ENCODE measurements at places on chromosomes 7 and 10. TPM values are rescaled to one million over a fixed set of nuclear protein-coding genes. Genes with fewer than 3 reads are reported as not detected.

The LEP gene
- not detected for total RNA-seq

DNA sequence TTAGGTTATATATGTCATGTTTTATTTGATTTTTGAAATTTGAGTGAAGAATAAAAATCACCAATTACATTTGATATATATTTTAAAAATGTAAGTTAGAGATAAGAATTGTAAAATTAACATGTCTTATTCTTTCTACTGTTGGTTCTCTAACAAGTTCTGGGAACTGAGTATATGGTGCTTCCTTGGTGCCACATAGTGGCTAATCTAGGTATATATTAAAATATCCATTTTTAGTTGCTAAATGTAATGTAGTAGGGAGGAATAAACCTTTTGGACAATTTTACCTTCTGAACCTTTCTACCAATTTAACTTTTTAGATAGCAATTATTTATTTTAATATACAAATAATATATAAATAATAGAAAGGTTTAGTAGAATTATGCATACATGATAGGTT lies 17.5 kb downstream of the CFAP69 start:
- no peak for DNase-seq

GRCh38 chr7:70032649-70033048 lies 434.4 kb downstream of the AUTS2 start:
- no peak for DNase-seq

GRCh38 chr7:69756235-69756634 lies 158.0 kb downstream of the AUTS2 start:
- no peak for DNase-seq
